ENCODE measurements at places on chromosomes 6 and 20. TPM values are rescaled to one million over a fixed set of nuclear protein-coding genes. Genes with fewer than 3 reads are reported as not detected.
A peak's percentile ranks its signal among the peaks of the same experiment; 100 is the strongest.

DNA sequence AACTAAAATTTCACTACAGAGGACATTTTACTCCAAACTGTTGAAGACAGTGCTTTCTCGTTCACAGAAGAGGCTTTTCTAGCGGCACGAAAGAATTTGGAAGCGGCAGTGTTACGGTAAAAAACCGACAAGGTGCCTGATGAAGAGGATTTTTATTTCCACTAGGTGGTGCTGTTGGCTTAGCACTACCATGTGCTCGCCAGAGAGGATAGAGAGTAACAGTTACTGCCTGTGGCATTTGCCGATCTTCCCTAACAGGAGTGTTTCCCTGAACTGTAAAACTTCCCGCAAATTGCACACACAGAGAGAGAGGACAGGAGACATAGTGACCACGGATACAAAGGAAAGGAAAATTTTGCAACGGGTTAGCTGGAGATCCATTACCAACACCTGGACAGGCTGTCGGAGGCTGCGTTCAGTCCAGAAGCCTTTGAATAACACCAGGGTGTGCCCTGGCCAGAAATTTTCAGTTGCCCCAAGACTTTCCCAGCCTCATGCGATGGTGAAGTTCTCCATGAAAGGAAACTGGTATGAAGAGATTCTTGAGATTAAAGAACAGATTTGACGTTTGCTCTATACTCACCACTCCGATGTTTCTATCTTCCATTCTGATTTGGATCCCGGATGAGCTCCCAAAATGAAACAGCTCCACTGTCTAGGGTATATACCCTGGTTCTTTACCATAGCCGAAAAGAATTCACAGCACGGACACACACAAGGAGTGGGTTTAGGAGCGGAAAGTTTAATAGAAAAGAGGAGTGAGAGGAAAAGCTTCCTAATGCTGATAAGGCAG lies 48.1 kb downstream of the HLA-DPB1 start:
- H3K36me3 ChIP-seq: no peaks in the 10 kb centered on the region
- no peaks in the 10 kb centered on the region for H3K4me1 ChIP-seq
- no peaks in the 10 kb centered on the region for H3K27me3 ChIP-seq
- H3K4me3 ChIP-seq: no peak overlapping the region
- H3K27ac ChIP-seq: no peak overlapping the region

Gene COX7A2
- 315 TPM for total RNA-seq

DNA sequence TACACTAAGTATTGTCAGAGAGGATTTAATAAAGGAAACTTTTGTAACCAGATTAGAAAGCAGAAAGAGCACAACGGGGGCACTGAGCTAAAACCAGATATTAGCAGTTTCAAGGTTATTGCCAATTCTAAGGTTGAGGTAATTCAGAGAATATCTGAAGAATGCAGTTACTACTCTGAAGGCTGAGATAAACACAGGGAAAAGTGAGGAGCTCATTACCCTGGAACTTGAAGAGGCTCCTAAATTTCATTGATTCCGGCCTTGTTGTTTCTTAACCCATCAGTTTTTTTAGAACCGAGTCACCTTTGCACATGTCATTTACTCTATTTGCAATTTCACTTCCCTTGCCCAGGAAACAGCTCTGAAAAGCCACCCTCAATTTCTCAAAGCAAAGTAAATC lies 72.4 kb upstream of the BTBD3 start:
- H3K27me3 ChIP-seq: no peaks in the 10 kb centered on the region
- H3K4me1 ChIP-seq: no peaks in the 10 kb centered on the region
- H3K36me3 ChIP-seq: no peaks in the 10 kb centered on the region
- no peak overlapping the region for H3K4me3 ChIP-seq

GRCh38 chr6:31362751-31363150 lies 5.8 kb upstream of the HLA-B start:
- DNase-seq: no peak
- peaks cover 17% of the 10 kb centered on the region for H3K27me3 ChIP-seq
- H3K27ac ChIP-seq: no peak overlapping the region
- no peaks in the 10 kb centered on the region for H3K36me3 ChIP-seq
- no peak overlapping the region for H3K4me3 ChIP-seq
- peaks cover 5% of the 10 kb centered on the region for H3K4me1 ChIP-seq

Gene FAM209B
- total RNA-seq: not detected

DNA sequence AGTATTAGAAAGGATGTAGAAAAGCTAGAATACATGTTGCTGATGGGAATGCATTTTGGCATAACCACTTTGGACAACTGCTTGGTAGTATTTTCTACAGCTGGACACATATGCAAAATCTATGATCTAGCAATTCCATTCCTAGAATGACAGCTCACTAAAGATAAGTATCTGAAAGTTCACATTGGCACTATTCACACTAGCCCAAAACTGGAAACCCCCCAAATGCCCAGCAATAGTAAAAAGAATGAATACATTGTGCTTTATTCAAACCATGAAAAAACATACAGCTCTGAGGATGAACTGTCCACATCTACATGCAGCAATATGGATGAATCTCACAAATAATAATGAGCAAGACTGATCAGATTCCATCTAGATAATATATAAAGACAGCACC lies 79.0 kb downstream of the PPP1R3G start:
- no peak overlapping the region for H3K4me3 ChIP-seq
- no peak overlapping the region for H3K27ac ChIP-seq
- no peaks in the 10 kb centered on the region for H3K27me3 ChIP-seq
- no peak for DNase-seq

GRCh38 chr20:45061244-45061643 lies 39.7 kb downstream of the KCNS1 start:
- H3K4me3 ChIP-seq: no peak overlapping the region
- no peaks in the 10 kb centered on the region for H3K27me3 ChIP-seq
- DNase-seq: no peak
- H3K36me3 ChIP-seq: no peaks in the 10 kb centered on the region
- H3K27ac ChIP-seq: no peak overlapping the region

GRCh38 chr6:108361312-108361932 lies 66.6 kb downstream of the AFG1L start:
- no peaks in the 10 kb centered on the region for H3K4me1 ChIP-seq
- DNase-seq: no peak

GRCh38 chr20:31667315-31668285 lies 29.9 kb downstream of the COX4I2 start:
- peaks cover 65% of the 10 kb centered on the region for H3K4me1 ChIP-seq
- peaks cover 12% of the 10 kb centered on the region for H3K36me3 ChIP-seq
- DNase-seq: no peak
- no peak overlapping the region for H3K4me3 ChIP-seq
- peak overlapping the region; percentile 91 for H3K27ac ChIP-seq

Gene PXDC1
- 28.9 TPM for total RNA-seq

Gene SLC17A9
- total RNA-seq: 9.5 TPM

- H3K4me3 ChIP-seq: no peak overlapping the region
- no peaks in the 10 kb centered on the region for H3K36me3 ChIP-seq
These were observed 119.8 kb downstream of the RFX6 start for GRCh38 chr6:116996842-116997241.

DNA sequence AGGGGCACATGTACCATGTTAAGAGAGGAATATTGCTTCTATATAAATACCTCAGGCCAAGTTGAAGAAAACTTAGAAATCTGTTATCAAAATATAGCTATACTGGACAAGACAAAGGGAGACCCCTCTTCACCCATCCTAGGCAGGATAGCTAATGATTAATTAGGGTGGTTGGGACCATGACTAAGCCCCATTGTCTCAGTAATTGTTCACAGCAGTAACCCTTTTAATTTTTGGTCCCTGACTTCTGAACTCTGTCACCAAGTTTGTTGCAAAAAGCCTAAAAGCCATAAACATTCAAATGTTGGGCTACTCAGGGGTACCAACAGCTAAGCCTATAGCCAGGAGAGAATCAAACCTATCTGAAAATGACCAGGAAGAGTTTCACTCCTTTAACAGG lies 19.2 kb upstream of the BTN3A2 start:
- H3K4me3 ChIP-seq: no peak overlapping the region
- no peak for DNase-seq
- no peaks in the 10 kb centered on the region for H3K4me1 ChIP-seq
- no peak overlapping the region for H3K27ac ChIP-seq
- H3K27me3 ChIP-seq: no peaks in the 10 kb centered on the region

Gene GGT7
- 27.0 TPM for total RNA-seq

Gene STAU1
- 85.4 TPM for total RNA-seq

- H3K27me3 ChIP-seq: no peaks in the 10 kb centered on the region
- no peaks in the 10 kb centered on the region for H3K4me1 ChIP-seq
- no peak for DNase-seq
- H3K36me3 ChIP-seq: no peaks in the 10 kb centered on the region
- no peak overlapping the region for H3K4me3 ChIP-seq
These were observed 156.4 kb downstream of the PDE10A start for GRCh38 chr6:165506657-165507056.

DNA sequence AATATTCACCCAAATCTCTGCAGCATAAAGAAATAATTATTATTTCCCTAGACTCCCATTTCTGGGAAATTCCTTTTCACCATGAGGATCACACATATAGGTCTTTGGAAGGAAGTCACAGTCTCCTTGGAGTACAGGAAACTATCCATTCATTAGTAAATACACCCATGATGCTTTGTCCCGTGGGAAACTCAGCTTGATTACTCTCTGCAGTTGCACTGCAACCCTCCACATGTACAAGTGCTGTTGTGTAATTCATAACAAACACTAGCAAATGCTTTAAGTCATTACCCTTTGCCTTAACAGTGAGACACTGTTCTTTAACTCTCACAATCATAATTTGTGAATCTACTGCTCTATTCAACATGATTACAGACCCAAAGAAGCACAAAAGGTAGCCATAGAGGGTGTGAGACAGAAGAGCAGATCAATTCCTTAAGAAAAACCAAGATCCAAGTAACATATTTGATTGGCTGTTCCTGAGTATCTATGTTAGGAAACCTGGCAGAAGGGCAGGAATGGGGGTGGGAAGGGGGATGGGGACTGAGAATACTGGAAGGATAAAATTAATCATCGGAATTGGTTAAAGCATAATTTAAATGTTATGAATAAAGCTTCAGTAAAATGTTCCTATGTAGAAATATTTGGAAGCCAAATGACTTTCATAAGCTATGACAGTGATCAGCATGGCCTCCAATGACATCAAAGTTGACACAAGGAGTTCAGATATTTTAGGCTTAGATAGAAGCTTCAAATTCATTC lies 268.0 kb downstream of the HACE1 start:
- H3K27ac ChIP-seq: no peak overlapping the region
- H3K4me3 ChIP-seq: no peak overlapping the region
- no peak for DNase-seq

Gene KIF6
- total RNA-seq: 2.9 TPM

DNA sequence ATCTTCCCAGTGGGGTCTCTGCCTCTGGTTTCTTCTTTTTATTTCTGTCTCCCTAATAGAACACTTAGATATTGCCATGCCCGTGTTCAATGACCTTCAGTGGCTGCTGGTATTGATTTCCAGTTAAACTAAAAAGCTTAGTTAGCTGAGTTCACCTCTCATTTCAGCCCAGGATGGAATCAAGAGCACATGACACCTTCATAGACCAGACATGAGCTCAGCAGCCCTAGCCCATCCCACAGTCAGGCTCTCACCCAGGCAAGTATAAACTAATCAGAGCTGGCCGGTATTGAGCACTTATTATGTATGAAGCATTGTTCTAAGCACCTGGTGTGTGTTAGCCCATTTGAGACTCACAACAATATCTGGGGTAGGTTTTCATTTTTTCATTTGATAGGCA lies 33.7 kb upstream of the PLEKHG1 start:
- no peak overlapping the region for H3K4me3 ChIP-seq
- H3K4me1 ChIP-seq: no peaks in the 10 kb centered on the region
- no peak overlapping the region for H3K27ac ChIP-seq
- DNase-seq: no peak
- no peaks in the 10 kb centered on the region for H3K27me3 ChIP-seq

Gene CYP24A1
- total RNA-seq: 39.0 TPM

All from kidney (tissue), 22 donors.